ENCODE measurements at places on chromosomes 5 and 9.

DNA sequence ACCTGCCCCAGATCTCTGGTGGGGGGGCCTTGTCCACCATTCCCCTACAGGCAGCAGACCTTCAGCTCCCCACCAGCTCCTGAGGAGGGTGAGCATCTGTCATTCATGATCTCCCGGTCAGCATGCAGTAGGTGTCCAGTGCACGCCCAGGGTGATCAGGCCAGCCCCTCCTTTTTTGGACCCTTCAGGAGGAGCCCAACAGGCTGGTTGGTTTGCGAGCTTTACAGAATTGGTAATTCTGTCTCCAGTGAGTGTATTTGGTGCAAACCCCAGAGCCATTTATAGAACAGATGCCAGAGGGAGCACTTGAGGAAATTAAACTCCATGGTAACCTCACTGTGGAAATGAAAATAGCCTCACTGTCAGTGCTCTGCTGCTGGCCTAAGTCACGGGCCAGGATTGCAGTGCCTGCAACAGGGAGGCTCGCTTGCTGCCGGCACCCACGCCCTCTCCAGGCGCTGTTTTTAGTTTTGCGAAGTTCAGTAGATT, 23.4 kb downstream of the WNK2 start:
- DNase-seq = no peak

GRCh38 chr5:2330325-2331130, 420.9 kb downstream of the IRX2 start:
- no peak for DNase-seq

DNA sequence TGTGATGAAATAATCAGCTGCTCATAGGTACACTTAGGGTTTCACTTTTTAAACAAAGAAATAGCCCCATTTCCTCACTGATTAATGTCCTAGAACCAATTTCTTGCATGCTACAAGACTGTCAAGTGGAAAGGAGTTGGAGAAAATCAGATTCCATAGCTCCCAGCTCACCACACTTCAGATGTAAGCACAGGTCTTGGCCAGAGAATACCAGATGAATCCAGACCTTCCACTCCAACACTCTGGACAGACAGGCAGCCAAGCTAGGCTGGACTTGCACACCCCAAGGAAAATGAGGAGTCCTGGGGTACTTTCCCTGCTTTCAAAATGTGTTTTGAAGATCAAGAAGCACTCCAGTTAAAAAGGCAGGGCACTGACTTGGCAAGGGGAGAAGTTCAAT, 68.5 kb downstream of the KLHL3 start:
- no peak for DNase-seq

- no peak for DNase-seq
Observed at GRCh38 chr5:151638619-151639018, 47.5 kb upstream of the FAT2 start.

DNA sequence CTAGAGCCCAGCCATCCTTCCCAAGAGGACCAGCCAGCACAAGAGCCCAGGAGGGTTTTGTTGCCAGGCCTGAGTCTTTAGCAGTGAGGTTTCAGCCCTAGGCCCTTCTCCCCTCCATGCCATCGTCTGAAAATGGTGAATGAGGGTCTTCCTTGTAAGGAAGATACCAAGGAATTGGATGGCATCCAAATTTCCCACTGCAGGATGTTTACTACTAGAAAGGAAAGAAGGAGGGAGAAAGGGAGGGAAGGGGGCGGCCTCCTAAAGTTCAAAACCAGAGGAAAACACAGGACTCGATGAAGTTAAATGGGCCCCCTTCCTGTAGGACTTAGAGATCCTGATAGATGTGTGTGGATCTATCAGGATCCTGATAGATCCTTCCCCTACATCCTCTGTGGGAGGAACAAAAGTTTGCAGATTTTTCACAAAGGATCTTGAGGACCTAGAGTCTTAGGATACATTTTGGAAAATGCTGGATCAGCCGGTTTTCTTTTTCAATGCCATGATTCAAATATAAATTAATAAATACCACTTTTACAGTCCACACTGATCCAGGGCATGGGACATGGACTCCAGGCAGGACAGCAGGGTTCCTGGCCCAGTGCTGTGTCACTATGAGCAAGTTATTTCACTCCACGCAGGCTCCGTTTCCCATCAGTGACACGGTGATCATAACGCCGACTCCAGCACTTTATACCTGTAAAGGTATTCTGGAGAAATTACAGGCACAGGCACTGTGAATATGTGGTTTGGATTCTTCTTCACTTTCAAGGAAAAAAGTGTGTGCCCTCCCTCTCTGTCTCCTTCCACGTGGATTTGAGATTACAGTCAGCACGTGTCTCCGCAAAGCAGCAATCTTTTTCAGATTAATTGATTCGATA, 40.9 kb downstream of the C5orf15 start:
- DNase-seq = no peak

GRCh38 chr5:72093824-72094223, 13.5 kb upstream of the MAP1B start:
- DNase-seq = no peak

DNA sequence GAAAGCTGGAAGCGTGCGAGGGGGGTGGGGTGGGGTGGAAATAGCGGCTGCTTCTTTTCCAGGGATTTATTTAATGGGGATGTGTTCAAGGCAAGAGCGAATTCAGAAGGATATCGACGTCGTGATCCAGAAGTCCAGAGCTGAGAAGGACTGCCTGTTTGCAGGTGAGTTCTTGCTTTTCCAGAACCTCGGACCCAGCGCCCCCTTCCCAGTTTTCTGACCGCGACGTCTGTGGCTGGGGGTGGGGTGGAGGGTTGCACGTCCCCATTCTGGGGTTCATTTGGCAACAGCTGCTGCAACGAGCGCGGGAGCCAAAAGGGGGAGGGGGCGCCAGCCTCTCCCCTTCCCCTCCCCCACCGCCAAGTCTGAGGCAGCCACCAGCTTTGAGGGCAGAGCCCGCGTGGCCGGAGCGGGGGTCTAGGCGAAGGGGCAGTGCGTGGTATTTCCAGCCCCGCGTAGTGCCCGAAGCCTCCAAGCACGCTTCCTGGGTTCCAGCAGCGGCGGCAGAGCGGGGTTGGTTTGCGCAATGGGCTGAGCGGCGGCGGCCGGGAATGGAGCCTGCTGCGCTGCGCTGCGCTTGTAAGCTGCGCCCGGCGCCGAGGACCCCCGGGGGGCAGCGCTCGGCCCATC, 701 bp downstream of the PARP8 start:
- no peak for DNase-seq

- no peak for DNase-seq
Observed at GRCh38 chr9:129613520-129614175, 7.3 kb downstream of the C9orf50 start.

DNA sequence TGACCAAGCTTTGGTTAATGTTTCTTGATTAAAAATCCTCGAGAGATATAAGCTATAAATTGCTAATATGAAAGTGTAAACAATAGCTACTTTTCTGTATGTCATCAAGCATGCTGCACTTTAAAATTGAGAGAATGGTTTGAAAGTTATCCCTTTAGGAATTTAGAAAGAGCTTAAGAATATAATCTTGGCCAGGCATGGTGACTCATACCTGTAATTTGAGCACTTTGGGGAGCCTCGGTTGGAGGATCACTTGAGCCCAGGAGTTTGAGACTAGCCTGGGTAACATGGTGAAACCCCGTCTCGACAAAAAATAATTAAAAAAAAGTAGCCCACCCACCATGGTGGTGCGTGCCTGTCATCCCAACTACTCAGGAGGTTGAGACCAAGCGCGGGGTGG, 12.2 kb upstream of the MROH2B start:
- no peak for DNase-seq

- no peak for DNase-seq
Observed at GRCh38 chr9:105637787-105638395, 24.4 kb upstream of the TAL2 start.

DNA sequence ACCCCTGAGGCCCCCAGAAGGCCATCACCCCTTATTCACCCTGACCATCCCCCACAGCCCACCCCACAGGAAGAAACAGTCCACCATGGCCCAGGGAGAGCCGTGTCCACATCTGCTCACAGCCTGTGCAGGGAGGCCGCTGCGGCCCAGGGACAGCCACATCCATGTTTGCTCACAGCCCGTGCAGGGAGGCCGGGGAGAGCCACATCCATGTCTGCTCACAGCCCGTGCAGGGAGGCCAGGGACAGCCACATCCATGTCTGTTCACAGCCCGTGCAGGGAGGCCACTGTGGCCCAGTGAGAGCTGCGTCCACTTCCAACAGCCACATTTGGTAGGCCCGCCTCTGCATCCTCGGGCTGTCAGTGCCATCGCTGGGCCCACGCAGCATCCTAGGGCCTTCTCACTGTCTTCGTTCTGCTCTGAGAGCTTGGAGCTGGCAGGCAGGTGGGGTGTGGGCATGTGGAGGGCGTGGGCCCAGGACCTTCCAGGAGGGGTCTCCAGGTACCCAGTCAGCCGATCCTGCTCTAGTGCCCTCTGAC, 38.1 kb downstream of the LPCAT1 start:
- no peak for DNase-seq

DNA sequence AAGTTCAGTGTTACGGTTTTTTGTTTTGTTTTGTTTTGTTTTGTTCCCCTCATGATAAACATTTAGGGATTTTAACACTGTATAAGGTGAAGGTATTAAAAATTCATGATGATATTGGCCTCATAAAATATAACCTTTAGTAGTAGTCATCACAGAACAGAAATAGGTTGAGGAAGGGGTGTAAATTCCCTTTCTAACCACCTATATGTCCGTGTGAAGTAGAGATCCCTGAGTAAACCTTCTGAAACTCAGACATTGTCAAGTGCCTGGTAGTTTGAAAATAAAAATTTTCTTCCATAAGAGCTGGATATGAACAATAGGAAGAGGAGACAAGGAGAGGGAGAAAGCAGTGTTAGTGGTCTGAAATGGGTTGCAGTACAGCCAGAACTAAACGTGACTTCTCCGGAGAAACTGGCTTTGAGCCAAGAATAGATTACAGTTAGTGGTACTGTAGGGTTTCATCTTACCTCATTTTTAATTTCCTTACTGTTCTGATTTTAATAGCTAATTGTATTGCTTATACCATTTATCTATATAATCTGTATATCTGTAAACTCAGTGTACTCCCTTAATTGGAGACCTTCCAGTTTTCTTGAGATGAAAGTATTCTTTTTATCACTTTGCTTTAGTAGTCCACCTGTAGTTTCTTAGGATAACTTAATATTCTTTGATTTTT, 18.3 kb downstream of the UGCG start:
- DNase-seq = no peak

- no peak for DNase-seq
Observed at GRCh38 chr9:1743121-1743960, 271.8 kb upstream of the SMARCA2 start.

DNA sequence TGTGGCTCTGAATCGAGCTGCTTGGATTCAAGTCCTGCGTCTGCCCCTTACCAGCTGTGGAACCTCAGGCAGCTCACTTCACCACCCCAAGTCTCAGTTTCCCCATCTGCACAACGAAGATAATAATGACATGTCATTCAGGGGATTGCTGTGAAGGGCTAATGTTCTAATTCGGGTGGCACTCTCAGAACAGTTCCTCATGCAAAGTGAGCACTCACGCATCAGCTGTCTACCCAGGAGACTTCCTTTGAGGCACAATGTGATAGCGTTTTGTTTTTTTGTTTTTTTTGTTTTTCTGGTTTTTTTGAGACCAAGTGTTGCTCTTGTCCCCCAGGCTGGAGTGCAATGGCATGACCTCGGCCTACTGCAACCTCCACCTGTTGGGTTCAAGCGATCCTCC, 56.4 kb downstream of the NTNG2 start:
- DNase-seq = no peak

Measured in esophagus squamous epithelium (tissue), 5 donors.